ENCODE measurements at places on chromosomes 5 and 9. TPM values are rescaled to one million over a fixed set of nuclear protein-coding genes. Genes with fewer than 3 reads are reported as not detected.

The PCDHB5 gene
- total RNA-seq: 7.5 TPM

The INSL6 gene
- total RNA-seq: not detected

The IL9 gene
- total RNA-seq: not detected

The DDX46 gene
- 55.3 TPM for total RNA-seq

The HBEGF gene
- total RNA-seq: 2.7 TPM

The RGS7BP gene
- total RNA-seq: not detected

The ARID3C gene
- total RNA-seq: not detected
